Left colon (tissue), 2 donors: ENCODE measurements at places on chromosomes 2 and 18.

- no peak for DNase-seq
Observed at GRCh38 chr18:78805840-78806239, 173.8 kb upstream of the SALL3 start.

GRCh38 chr18:31497404-31497835 is 557 bp upstream of the DSG2 start:
- no peak for DNase-seq

DNA sequence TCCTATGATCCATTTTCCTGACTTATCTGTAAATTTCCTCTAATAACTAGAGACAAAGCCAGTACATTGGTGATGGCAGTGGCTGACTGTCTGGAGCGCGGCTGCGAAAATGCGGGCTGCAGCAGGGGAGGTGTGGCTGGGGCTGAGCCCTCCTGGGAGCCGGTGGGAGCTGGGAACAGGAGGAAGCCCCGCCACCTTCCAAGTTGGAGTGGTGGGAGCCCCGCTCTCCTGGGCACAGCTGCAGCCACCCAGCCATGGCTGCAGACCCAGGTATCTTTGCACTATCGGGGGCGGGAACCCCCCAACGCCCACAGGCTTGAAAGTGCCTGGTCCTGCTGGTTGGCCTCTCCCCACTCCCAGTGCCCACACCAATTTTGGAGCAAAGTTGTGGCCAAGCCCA is 633.0 kb upstream of the TMEFF2 start:
- no peak for DNase-seq

DNA sequence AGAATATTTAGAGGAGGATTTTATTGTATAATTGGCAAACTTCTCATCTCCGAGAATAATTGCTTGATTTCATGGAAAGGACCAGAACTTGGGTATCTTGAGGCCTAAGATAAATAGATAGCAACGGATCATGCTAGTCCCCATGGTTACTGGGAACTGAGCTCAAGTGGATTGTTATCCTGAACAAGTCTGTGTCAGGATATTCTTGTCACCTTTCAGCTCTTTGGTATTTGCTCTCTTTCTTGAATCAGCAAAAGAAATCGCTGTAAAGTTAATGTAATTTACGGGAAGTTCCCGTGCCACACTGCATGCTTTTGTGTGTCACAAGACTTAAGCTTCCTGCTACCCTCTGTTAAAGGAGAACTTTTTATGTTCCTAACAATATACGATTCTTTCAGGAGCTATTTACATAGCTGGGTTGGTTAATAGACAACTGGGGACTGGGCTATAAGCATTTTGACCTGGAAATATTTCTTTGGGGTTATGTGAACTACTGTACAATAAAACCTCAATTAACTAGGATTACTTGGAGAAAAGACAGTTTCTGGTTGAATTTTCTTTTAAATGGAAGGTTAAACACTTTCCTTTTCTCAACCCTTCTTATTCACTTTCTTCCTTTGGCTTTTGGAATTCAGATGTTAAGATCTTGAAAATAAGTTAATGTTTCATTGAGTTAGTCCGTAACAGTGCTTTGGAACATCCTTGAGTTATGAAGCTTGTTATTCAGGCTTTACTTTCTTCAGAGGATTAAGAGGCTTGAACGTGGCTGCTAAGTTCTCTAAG is 151.2 kb downstream of the FMNL2 start:
- no peak for DNase-seq

DNA sequence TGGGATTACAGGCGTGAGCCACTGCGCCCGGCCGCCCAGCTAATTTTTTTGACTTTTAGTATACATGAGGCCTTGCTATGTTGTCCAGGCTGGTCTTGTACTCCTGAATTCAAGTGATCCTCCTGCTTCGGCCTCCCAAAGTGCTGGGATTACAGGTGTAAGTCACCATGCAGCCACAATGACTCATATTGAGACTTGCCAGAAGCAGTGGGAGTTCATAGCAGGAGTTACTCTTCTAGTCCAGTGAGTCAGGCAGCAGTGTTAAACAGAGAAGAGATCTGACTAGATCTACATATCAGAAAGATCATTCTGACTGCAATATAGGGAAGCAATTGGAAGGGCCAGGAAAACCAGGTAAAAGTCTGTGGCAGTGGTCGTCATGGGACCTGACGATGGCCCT is 1.5 kb upstream of the FLACC1 start:
- DNase-seq: no peak

- no peak for DNase-seq
Observed at GRCh38 chr2:19775838-19776237, 125.9 kb downstream of the TTC32 start.

GRCh38 chr2:73101626-73102256 is 11.0 kb downstream of the RAB11FIP5 start:
- DNase-seq: no peak

DNA sequence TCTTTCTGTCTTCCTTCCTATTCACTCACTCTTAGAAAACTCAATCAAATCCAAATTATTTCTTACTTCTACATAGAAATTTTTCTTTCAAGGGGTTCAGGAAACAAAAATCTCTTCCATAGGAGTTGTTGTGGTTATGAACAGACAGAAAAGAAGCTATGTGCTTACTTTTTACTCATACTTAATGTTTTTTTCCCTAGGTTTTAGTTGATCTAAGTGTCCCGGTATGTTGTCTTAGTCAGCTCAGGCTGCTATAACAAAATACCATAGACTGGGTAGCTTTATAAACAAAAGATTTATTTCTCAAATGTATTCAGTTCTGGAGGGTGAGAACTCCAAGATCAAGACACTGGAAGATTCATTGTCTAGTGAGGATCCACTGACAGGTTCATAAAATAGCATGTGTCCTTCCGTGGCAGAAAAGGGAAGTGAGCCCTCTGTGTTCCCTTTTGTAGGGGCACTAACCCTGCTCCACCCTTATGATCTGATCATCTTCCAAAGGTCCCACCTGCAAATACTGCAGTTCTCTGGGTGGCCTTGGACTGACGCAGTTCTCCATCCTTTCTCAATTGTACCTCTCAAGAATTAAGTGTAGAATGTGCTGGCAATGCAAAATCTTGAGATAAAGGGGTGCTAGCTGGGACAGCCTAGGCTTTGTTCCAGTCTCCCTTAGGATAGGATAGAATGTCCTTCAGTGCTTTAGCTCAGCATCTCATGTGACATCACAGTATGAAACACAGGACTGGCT is 14.4 kb upstream of the VRK2 start:
- no peak for DNase-seq

GRCh38 chr18:63160172-63160995 is 159.2 kb downstream of the BCL2 start:
- no peak for DNase-seq

DNA sequence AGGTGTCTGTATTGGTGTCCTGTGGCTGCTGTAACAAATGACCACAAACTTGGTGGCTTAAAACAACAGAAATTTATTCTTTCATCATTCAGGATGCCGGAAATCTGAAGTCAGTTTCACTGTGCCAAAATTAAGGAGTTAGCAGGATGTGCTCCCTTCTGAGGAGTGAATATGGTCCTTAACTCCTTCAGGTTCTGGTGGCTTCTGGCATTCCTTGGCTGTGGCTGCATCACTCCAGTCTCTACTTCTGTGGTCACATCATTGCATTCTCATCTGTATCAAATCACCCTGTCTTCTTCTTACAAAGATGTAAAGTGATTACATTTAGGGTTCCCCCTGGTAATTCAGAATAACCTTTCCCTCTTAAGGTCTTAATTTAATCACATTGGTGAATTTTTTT is 12.6 kb downstream of the GPD2 start:
- no peak for DNase-seq

GRCh38 chr18:76434452-76434851 is 60.6 kb downstream of the ZNF516 start:
- no peak for DNase-seq

DNA sequence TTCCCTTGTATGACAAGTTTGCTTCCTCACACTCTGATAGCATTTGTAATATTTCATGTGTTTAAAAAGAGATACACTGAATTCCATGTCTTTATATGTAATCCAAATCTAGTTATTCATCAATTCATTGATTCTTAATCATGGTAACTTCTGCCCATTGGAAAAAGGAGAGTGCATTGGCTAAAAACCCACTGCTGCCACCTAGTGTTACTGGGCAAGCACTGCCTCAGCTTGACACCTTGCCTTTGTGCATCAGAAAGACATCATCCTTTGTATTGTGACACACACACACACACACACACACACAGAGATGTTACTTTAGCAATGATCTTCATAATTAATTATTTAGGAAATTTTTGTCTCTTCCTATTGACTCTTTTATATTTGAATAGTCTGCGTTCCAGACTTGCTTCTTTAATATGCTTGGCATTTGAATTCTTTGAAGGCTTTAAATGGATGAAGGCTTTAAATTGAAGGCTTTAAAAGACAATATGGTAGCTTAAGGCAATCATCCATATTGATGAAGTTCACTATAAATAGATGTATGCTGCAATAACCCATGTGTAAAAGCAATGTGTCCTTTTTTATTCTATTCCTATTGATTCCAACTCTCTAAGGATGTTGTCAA is 414.2 kb upstream of the CHST9 start:
- DNase-seq: peak; percentile 31

GRCh38 chr18:40555914-40556313 is 1399.1 kb upstream of the PIK3C3 start:
- no peak for DNase-seq

DNA sequence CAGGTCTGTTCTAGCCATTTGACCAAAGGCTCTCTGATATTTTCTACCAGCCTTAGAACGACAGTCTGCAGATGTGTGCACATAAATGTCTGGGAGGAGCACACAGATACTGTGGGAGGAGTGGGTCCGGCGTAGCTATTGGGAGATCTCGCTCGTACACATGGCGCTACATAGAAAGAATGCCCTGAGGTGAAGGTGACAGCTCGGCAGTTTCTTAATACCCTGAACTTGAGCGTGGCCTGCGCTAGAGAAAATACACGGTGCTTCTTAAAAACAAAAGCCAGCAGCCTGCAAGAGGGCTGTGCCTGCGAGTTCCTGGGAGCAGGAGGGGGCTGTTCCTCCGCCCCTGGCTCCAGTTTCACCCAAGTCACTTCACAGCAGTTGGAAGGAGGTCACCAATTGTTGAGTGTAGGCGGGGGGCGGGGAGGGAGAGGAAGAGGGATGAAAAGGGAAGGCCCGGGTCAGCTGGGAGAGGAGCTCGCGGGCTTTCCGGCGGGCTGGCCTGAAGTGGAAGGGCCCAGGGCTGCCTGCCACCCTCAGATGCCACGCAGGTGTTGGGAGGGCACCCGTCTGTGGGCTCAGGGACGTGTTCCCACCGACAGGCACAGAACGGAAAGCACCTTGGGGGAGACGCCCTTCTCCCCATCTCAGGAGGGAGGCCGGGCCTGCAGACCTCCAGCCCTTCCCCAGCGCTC is 124.7 kb upstream of the ZNF516 start:
- DNase-seq: peak; percentile 51

- DNase-seq: no peak
Observed at GRCh38 chr2:142012797-142013196, 118.0 kb downstream of the LRP1B start.

DNA sequence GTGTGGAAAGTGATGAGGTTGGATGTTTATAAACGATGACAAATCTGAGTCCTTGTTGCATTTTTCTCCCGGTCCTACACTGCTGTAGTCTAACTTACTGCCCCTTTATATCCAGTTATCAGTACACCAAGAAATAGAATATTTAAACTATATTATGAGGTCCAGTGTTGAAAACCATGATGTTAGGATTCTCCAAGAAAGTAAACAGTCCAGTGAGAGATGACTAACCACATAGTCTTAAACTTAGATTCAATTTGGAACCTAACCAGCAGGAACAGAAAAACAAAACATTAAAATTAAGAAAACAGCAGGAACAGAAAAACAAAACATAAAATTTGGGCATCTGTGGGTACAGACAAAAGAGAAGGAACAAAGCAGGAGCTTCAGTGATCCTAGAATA is 143.2 kb downstream of the TPGS2 start:
- DNase-seq: no peak

GRCh38 chr2:168255866-168256265 is 8.5 kb upstream of the STK39 start:
- DNase-seq: no peak

- no peak for DNase-seq
Observed at GRCh38 chr2:64697297-64698176, 43.8 kb upstream of the SERTAD2 start.

DNA sequence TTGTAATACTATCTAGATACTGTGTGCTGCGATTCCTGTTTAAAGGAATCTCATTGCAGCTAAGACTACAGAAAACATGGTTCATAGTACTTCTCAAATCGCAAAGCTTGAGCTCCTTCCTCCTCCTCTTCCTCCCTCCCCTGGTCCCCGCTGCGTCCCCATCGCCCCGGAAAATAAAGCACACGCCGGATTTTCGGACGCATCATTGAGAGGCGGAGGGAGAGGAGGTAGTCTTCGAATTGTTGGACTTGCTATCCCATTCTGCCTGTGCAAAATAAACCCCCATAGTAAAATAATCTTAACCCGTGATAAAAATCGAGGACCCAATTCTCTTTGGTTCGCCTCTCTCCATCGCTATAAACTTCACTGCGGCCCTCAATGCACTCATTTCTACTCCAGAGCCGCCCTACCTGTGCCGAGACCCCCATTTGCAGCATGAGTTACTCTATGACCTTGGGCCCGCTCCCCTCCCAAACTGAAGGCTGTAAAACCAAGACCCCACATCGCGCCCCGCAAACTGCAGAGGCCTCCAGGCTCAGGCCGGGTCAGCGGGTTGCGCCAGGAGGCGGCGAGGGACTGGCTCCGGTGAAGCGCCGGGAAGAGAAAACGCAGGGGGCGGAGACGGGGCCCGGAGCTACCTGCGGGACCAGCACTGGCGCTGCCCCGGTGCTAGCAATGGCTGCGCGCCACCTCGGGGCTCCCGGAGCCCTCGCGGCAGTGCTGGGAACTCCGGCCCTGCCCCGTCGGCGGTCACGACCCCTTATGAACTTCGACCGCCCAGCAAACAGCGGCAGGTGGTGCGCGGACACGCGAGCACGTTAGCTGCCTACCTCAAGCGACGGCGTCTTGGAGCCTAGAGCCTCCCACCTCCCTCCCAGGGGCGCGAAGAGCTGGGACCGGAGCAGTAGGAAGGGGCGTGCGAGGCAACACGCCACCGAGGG is 649 bp downstream of the ESCO1 start:
- DNase-seq: peak; percentile 82

- no peak for DNase-seq
Observed at GRCh38 chr18:38895560-38895959, 1330.0 kb upstream of the CELF4 start.

- DNase-seq: no peak
Observed at GRCh38 chr2:9263428-9263827, 56.8 kb downstream of the ASAP2 start.

GRCh38 chr18:63259567-63260379 is 59.8 kb downstream of the BCL2 start:
- DNase-seq: no peak

GRCh38 chr18:36326771-36327170 is 29.3 kb downstream of the FHOD3 start:
- no peak for DNase-seq

- no peak for DNase-seq
Observed at GRCh38 chr18:911025-911424, 6.4 kb downstream of the ADCYAP1 start.
